ENCODE measurements at places on chromosomes 2 and 18.

DNA sequence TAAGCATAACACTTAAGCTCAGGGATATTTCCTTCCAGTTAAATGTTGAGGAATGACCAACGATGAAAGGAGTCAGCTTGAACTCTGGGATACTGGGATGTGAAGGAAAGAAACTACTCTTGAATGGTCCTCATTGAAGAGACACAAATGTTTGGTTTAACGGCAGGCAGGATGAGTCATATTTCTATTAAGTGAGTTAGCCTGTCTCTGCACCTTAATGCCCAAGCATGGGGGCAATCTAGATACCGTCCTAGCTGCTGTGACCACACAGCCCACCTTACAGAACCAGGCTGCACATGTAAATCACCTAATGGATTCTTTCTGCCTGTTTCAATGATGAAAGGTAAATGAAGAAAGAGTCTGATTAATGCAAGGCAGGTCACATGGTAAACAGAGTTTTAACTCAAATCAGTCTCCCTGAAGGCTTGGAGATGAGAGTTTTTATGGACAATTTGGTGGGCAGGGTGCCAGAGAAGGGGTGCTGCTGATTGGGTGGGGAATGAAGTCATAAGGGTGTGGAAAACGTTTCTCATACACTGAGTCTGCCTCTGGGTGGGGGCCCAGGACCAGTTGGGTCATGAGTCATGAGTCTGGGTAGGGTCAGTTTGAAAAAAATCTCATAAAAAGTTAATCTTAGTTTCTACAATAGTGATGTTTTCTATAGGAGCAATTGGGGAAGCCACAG lies 144.6 kb upstream of the MMADHC start:
- DNase-seq, result peak; percentile 82

DNA sequence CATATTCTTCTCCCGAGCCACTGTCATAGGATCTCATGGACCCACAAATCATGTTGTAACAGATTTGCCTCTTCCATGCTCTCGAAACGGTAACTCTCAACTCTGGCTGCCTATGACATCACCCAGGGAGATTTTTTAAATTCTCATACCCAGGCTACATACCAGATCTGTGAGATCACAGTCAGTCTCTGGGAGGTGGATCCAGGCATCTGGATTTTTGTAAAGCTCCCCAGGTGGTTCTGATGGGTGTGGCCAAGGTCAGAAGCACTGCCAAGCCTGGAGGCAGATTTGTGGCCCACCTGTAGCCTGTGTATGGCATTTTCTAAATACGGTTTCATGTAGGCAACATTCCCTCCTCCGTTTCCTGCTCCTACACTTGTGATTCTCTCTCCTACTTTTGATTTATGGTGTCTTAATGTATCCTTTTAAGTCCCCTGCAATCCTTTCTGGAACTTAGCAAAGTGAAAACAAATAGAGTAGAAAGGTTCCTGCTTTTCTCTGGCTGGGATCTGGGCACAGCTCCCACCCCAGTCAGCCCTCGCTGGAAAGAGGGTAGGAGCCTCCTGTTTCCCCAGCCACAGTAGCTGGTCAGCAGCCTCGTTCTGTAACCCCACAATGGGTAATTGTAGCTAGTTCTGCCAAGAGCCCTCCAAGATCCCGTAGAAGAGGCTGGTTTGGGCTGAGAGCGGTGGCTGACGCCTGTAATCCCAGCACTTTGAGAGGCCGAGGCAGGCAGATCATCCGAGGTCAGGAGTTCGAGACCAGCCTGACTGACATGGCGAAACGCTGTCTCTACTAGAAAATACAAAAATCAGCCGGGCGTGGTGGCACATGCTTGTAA lies 96.2 kb downstream of the KLHL29 start:
- DNase-seq, result no peak

- no peak for DNase-seq
Measured at GRCh38 chr2:12727641-12728040, 10.9 kb downstream of the TRIB2 start.

- DNase-seq, result no peak
Measured at GRCh38 chr18:10336749-10337350, 117.6 kb upstream of the APCDD1 start.

- no peak for DNase-seq
Measured at GRCh38 chr2:177348118-177348654, 44.4 kb upstream of the AGPS start.

- no peak for DNase-seq
Measured at GRCh38 chr2:170715062-170715931, at the start of gene SP5. SP5 (plus strand) TSS chr2:170715337; CDS start chr2:170715513, 176 bp downstream.

GRCh38 chr2:177998006-177998405 lies 74.6 kb downstream of the PDE11A start:
- DNase-seq, result no peak
